ENCODE measurements at places on chromosomes 7 and 10. TPM values are rescaled to one million over a fixed set of nuclear protein-coding genes. Genes with fewer than 3 reads are reported as not detected.

- no peak for DNase-seq
- no peaks in the 10 kb centered on the region for H3K27me3 ChIP-seq
- no peak overlapping the region for H3K4me3 ChIP-seq
- peaks cover 6% of the 10 kb centered on the region for H3K36me3 ChIP-seq
- no peaks in the 10 kb centered on the region for H3K4me1 ChIP-seq
Observed at GRCh38 chr7:30561389-30561788, 33.3 kb upstream of the GARS1 start.

DNA sequence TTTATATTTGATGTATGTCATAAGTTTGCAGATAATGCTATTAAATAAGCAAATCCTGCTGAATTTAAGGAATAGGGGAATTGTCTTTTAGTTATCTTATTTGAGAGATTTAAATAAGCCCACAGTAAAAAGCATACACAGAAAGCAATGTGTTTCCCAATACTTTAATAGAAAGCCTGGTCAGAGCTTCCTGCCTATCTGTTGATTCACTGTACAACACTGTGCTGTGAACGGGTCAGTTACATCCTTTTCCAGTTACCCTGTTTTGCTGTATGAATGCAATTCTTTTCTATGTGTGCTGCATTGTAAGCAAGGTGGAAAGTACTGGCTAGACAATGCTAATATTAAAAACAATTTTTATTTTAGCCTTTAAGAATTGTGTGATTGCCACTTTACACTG is 81.2 kb downstream of the ANKRD7 start:
- DNase-seq = no peak
- H3K4me3 ChIP-seq = no peak overlapping the region
- no peaks in the 10 kb centered on the region for H3K27me3 ChIP-seq
- H3K36me3 ChIP-seq = no peaks in the 10 kb centered on the region
- H3K27ac ChIP-seq = no peak overlapping the region

- H3K27ac ChIP-seq = peak overlapping the region; percentile 82
- DNase-seq = no peak
- peaks cover 48% of the 10 kb centered on the region for H3K4me1 ChIP-seq
- H3K27me3 ChIP-seq = no peaks in the 10 kb centered on the region
- H3K36me3 ChIP-seq = no peaks in the 10 kb centered on the region
- peak overlapping the region; percentile 22 for H3K4me3 ChIP-seq
Observed at GRCh38 chr10:6576326-6576725, 3.8 kb downstream of the PRKCQ start.

DNA sequence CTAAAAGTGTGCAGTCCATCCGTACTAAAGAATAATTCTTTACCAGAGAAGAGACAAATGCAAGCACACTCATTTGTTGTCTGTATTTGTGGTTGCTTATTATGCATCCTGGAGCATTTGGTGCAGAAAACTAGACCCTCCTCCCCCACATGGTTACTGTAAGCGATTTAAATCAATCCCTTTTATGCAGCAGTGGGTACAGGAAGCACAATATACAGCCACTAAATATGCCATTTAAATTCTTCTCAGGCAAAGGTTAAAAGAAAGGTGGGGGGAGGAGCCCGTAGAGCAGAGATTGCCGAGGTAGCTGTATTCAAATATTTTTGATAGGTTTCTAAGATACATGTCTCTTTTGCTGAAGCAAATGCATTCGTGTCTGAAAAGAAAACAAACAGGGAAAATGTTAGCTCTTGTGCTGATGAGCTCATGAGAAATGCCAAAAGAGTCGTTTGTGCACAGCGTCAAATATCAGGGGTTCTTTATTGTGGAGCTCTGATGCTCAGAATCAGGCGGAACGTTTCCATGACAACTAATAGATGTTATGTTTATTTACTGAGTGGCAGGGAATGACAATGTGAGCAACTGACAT is 131.3 kb upstream of the NPVF start:
- H3K4me1 ChIP-seq = no peaks in the 10 kb centered on the region
- H3K4me3 ChIP-seq = no peak overlapping the region
- H3K27ac ChIP-seq = no peak overlapping the region
- no peak for DNase-seq
- H3K36me3 ChIP-seq = no peaks in the 10 kb centered on the region
- H3K27me3 ChIP-seq = no peaks in the 10 kb centered on the region

DNA sequence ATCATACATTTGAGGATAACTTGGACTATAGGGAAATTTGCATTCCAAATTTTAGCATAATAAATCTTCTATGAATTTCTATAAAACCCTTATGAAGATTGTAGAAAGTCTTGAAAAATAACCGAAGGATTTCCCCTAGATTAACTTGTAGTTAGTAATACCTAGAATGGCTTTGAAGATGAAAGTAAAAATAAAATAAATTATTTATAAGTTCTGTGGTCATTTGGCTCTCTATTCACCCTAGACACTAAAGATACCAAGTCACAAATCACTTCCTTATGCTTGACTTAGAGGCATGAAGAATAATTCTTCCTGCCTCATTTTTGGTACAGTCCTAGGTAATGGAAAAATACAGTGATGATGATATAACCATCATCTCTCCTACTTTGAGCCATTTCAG is 79.3 kb downstream of the CSTF2T start:
- H3K27ac ChIP-seq = no peak overlapping the region
- no peak overlapping the region for H3K4me3 ChIP-seq
- DNase-seq = no peak
- no peaks in the 10 kb centered on the region for H3K36me3 ChIP-seq

DNA sequence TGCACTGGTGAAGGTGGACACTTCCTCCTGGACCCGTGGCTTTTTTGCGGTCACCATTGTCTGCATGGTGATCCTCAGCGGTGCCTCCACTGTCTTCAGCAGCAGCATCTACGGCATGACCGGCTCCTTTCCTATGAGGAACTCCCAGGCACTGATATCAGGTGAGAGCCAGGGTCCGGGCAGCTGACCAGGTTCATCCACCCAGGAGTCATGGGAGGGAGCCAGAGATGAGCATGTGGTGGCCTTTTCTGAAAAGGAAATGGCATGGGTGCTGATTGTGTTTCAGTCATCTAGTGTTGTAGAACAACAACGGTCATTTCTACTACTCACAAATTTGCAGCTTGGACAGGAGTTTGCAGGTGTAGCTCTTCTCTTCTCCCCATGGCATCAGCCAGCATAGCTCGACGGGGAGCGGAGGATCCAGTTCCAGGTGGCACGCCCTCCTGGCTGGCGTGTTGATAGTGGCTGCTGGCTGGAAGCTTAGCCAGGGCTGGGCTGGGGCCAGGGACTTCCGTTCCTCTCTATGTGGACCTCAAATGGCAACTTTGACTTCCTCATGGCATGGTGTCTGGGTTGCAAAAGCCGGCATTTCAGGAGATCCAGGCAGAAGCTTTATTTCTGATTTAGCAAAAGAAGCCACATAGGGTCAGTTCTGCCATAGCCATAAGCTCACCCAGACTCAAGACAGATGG is 32.7 kb downstream of the SLC29A3 start:
- no peaks in the 10 kb centered on the region for H3K27me3 ChIP-seq
- peaks cover 24% of the 10 kb centered on the region for H3K36me3 ChIP-seq
- no peak overlapping the region for H3K4me3 ChIP-seq
- no peak overlapping the region for H3K27ac ChIP-seq

DNA sequence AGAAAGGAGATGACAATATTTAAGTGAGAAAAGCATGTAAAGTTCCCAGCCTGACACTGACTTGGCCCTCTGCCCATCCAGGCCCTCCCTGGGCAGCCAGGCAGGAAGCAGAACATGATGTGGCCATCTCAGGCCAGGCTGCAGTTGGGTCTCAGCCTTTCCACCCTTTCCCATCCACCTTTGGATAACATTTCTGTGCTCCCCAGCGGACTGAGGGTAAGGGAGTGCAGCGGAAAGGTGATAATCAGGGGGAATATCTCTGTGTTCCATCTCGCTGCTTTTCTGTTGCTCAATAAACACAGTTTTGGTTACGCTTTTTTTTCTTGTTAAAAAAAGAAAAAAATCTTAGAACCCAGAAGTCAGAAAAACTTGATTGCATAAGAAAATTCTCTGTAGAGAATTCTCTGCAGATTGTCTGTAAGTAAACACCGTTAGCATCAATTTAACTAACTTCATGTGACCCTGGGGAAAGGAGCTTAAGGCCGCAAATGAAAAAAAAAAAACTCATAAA is 37.2 kb upstream of the TARP start:
- no peaks in the 10 kb centered on the region for H3K36me3 ChIP-seq
- H3K27me3 ChIP-seq = no peaks in the 10 kb centered on the region
- H3K27ac ChIP-seq = peak overlapping the region; percentile 64
- peaks cover 31% of the 10 kb centered on the region for H3K4me1 ChIP-seq
- DNase-seq = no peak

DNA sequence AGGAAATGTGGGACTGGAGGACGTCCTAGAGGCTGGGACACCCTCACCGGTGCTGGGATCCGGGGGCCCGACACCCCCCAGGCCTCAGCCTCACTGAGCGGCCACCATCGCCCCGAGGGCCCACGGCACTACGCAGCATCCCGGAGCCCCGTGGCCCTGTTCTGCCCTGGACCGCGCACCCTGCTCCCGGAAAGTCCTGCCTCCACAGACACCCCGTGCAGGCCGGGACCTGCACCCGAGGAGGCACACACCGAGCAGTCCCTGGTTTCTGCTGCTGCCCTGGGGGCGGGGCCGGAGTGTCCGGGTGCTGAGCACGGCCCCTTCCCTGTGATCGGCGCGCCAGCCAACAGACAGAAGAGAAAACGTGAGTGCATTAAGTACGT is 18.1 kb upstream of the KNDC1 start:
- no peaks in the 10 kb centered on the region for H3K4me1 ChIP-seq
- no peak for DNase-seq
- no peak overlapping the region for H3K27ac ChIP-seq
- H3K36me3 ChIP-seq = no peaks in the 10 kb centered on the region
- no peak overlapping the region for H3K4me3 ChIP-seq

GRCh38 chr10:1738950-1739349 is 1.6 kb upstream of the ADARB2 start:
- H3K27ac ChIP-seq = no peak overlapping the region
- no peak for DNase-seq
- H3K36me3 ChIP-seq = no peaks in the 10 kb centered on the region
- peaks cover 21% of the 10 kb centered on the region for H3K27me3 ChIP-seq

DNA sequence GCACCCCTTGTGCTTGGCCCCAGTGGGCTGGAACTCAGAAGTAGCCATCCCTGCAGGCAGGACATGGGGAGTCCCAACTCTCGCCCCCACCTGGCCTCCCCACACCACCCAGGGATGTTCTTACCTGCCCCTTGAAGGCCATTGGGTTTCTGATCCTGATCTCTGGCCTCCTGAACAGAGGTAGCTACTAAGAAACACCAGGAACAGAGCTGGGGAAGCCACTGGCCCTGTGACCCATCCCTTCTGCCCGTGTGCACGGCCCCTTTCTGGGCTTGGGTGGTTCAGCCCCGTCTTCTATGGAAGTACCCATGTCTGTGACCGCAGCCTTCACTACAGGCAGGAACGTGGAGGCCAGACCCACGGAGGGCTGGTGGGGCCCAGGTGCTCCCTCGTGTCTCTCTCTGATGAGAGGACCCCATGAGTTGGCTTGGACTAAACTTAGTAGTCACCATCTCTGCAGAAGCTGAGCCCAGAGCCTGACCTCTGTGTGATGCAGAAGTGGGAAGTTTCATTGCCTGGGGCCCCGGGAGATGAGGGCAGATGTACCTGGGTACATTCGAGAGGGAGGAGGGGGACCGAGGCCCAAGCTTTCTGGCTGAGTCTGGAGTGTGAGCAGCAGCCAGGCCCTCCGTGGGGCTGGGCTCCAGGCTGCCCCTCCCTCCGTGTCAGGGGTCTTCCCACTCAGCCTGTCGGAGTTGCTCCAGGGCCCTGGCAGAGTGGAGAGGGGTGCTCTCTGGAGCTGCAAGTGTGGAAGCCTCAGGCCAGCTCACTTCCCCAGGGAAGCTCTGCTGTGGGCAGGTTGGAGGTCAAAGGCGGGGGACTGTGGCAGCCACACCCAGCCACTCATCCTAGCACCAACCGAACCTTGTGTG is 81.0 kb downstream of the MKI67 start:
- peak overlapping the region; percentile 93 for H3K27ac ChIP-seq
- H3K27me3 ChIP-seq = no peaks in the 10 kb centered on the region
- no peaks in the 10 kb centered on the region for H3K36me3 ChIP-seq
- peaks cover 53% of the 10 kb centered on the region for H3K4me1 ChIP-seq
- no peak overlapping the region for H3K4me3 ChIP-seq

DNA sequence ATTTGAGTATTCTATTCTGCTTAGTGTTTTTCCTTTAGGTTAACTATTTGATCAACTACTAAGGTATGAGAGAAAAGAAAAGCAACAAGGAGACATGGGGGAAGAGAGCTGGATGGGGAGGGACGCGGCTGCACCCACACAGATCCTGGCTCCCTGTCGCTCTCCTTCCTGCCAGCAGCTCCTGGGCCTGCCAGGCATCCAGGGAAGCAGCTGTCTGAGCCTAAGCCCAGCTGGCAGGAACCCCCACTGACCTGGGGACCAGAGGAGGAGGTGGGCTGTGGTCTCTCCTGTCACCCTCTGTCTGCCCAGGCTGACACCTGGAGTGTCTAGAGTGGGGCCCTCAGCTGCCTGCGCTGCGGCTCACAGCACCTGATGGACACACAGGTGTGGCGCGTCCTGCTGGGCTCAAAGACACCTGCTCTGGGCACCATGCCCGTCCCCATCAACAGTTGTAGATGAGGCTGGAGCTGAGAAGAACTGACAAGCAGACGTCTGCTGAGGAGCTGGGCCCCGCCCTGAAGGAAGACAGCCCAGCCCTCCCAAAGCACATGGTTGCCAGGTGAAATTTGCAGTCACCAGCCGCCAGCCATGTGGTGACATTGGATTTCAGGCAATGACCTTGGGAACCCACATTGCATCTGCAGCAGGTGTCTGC is 207.9 kb downstream of the PLXNA4 start:
- H3K27ac ChIP-seq = no peak overlapping the region
- H3K27me3 ChIP-seq = peaks cover 25% of the 10 kb centered on the region
- no peaks in the 10 kb centered on the region for H3K4me1 ChIP-seq
- no peaks in the 10 kb centered on the region for H3K36me3 ChIP-seq
- DNase-seq = no peak

GRCh38 chr10:132992433-132993215 is 50.3 kb upstream of the CFAP46 start:
- H3K4me1 ChIP-seq = no peaks in the 10 kb centered on the region
- no peaks in the 10 kb centered on the region for H3K27me3 ChIP-seq
- no peak for DNase-seq
- H3K27ac ChIP-seq = no peak overlapping the region
- H3K4me3 ChIP-seq = no peak overlapping the region

DNA sequence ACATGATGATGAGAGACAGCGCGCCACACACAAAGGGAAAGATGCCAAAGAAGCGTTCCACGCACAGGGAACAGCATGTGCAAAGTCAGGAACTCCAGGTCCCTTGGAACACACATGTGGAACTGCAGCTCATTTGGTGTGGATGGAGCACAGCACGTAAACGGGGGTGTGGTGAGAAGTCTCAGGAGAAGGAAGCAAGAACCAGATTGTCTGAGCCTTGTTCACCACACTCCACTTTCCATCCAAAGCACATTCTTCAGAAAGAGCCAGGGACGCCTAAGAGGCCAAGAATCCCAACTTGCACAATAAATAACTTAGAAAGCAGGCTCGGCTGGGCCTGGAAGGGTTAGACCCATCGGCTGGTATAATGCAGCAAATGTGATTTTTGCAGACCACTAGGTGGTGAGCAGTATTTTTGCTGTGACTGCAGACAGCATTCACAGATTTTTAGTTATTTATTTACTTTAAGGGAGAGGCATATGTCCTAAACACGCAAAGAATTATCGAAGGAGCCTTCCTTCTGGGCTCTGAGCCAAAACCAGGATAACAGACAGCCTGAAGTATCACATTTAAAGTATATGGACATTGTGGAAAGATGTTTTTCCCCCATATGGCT is 27.9 kb upstream of the ASCC1 start:
- H3K4me3 ChIP-seq = no peak overlapping the region
- no peaks in the 10 kb centered on the region for H3K36me3 ChIP-seq
- DNase-seq = no peak
- H3K27me3 ChIP-seq = no peaks in the 10 kb centered on the region

Gene RARRES2
- not detected for total RNA-seq

Gene LHPP
- 21.0 TPM for total RNA-seq

Gene HYAL4
- total RNA-seq = not detected

Gene CAMK2B
- total RNA-seq = 0.35 TPM

Data from T-cell (primary cell).